ENCODE measurements at places on chromosomes 3 and 15. TPM values are rescaled to one million over a fixed set of nuclear protein-coding genes. Genes with fewer than 3 reads are reported as not detected.

Gene SYNPR
- total RNA-seq, result not detected

Gene PLSCR2
- total RNA-seq, result not detected

Gene CLRN1
- not detected for total RNA-seq

Gene SLC7A14
- total RNA-seq, result under 0.01 TPM

Gene RBM6
- 59.0 TPM for total RNA-seq

Gene BFSP2
- total RNA-seq, result not detected

Gene TTLL13
- 0.31 TPM for total RNA-seq

Gene ATP2B2
- not detected for total RNA-seq

Gene RARB
- total RNA-seq, result not detected
